ENCODE measurements at places on chromosomes 6 and 20. TPM values are rescaled to one million over a fixed set of nuclear protein-coding genes. Genes with fewer than 3 reads are reported as not detected.

DNA sequence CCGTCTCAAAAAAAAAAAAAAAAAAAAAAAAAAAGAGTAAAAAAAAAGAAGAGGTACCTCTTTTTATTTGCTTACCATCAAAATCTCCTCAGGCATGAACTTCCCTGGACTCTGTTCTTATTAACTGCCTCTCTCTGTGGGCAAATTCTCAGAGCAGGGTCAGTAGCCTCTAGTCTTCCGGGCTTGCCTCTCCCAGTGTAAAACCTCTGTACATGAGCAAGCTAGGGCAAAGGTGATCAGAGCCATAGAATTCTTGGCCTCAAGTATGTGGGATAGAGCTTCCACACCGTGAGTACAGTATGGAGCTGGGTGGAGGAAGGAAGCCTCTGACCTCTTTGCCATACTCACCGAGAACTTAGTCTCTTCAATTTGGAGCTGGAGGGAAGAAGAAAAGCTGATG lies 58.5 kb downstream of the TRPC4AP start:
- no peak for DNase-seq

Gene SUMO4
- 1.3 TPM for total RNA-seq

Gene HLA-DQA1
- 38.8 TPM for total RNA-seq

Gene RNF39
- total RNA-seq: 2.5 TPM

DNA sequence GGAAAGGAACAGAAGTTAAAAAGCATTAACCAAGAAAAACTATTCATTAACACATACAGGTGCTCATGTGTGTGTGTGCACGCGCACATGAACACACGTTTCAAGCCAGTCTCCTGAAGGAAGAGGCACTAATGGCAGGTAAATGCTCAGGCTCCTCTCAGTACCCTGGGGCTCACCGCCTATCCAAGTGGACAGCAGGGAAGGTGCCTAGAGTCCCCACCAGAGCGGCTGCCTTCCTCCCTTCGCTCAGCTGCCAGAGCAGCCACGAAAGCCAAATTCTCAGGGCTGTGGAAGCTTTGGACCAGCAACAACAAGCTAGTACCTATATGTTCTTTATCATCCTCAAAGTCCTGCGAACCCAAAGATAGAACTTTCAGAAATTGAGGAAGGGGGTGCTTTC lies 42.6 kb downstream of the PLCG1 start:
- DNase-seq: no peak

GRCh38 chr20:52601295-52601971 lies 370.7 kb upstream of the TSHZ2 start:
- no peak for DNase-seq

All from mucosa of gallbladder (tissue), 1 donor.